ENCODE measurements at places on chromosomes 11 and 22.

DNA sequence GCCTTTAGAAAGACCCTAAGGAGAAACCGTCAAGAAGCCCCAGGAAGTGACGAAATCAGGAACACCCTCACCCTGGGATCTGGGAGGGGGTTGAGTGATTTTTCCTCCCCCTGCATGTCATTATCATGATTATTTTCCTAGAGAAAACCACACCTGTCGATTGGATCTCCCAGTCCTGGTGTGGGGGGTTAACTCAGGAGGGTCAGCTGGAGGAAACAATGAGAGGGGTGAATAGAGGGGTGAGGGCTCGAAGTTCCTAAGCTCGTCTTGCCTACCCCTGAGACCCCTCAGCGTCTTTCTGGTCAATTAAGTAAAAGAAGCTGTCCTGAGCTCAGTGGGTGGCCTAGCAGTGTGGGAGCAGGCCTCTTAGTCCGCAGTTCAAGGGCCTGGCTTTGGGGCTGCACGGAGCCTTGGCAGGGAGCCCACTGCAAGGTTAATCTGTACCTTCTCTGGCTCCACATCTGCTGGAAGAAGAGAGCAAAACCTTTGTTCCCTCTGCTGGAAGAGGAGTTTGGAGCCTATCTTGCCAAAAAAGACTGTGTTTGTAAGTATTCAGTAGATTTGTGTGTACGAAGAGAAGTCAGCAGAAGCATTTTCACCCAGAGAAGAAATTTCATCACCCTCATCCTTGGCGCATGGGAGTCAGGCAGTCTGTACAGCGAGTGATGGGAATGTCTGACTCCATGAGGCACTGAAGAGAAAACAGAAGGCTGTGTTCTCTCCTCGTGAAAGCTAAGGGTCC is 34.2 kb upstream of the FTH1 start:
- DNase-seq = no peak

DNA sequence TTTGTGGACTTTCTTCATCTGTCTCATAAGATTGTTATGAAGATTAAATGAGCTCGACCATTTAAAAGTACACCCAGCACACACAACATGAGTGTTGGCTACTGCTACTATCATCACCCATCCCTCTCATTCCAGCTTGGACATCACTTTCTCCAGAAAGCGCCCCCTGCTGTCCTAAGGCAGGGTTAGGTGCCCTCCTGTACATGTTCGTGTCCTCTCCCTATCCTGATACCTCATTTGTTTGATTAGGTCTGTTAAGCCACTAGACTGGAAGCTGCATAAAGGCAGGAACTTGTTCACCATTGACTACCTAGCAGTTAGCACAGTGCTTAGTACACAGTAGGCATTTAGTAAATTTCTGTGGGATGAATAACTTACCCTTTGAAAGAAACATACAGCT is 85.5 kb downstream of the ENTHD1 start:
- DNase-seq = peak; percentile 33

GRCh38 chr11:72764503-72764902 is 12.3 kb upstream of the ARAP1 start:
- no peak for DNase-seq

GRCh38 chr11:119643212-119643875 is 85.7 kb downstream of the NECTIN1 start:
- no peak for DNase-seq

Data from activated naive CD4-positive, alpha-beta T cell treated with anti-CD3 and anti-CD28 coated beads, Interleukin-2, amount 50 U/mL, for 72 hours (primary cell).